Activated CD8-positive, alpha-beta memory T cell treated with anti-CD3 and anti-CD28 coated beads, Interleukin-2, amount 50 U/mL, for 4 hours (primary cell): ENCODE measurements at places on chromosomes 11 and 22.

- DNase-seq = no peak
These were observed 687.2 kb downstream of the OPCML start for GRCh38 chr11:132844956-132845696.

- DNase-seq = no peak
These were observed 61.8 kb downstream of the PIK3C2A start for GRCh38 chr11:17145972-17146371.

DNA sequence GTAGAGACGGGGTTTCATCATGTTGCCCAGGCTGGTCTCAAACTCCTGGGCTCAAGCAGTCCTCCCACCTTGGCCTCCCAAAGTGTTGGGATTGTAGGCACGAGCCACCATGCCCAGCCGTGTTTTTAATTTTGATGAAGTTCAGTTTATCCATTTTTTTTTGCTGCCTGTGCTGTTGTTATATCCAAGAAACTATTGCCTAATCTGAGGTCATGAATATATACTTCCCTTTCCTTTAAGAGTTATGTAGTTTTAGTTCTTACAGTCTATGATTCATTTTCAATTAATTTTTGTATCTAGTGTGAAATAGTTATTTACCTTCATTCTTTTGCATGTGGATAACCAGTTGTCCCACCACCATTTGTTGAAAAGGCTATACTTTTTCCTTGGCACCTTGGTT is 50.3 kb upstream of the SORL1-AS1 start:
- DNase-seq = no peak

DNA sequence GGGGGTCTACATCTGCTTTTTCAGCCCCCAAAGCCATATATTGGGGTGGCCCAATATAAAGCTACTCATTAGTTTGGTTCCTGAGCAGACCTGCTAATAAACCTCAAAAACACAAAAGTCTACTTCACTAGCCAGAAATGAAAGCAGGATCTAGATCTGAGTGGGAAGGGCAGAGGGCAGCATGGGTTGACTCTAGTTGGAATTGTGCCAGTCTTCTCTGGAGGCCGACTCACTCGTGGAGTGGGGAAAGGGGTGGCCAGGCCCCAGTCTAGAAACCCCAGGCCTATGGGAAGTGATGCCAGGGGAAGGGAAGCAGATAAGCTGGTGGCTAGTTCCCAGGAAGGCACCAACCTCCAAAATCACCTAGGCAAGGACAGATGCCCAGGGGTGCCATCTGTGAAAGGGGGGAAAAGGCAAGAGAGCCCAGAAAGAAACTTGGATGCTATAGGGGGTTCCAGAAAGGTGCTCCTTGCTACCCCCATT is 5.3 kb downstream of the PATZ1 start:
- no peak for DNase-seq

DNA sequence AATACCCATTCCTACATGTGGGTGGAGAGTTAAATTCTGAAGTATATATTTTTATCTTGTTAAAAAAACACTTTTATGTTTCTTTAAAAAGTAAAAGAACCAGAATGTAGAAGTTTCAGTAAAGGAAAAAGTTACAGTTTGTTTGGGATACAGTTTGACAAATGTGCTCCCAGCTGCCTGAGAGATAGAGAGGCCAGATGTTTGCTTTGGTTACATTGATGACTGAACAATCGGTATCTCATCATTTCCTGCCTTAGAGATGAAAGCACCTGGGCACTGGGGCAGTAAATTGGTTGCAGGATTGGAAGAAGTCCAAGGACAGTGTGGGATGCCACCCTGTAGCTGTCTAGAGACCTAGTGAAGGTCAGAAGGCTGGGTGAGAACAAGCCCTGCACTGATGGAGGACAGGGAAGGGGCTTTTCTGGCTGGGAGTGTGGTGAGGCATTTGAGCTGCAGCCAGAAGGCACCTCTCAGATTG is 16.6 kb downstream of the MED15 start:
- no peak for DNase-seq
